Thoracic aorta (tissue), 2 donors: ENCODE measurements at places on chromosomes 12 and 14.

- DNase-seq = no peak
Measured at GRCh38 chr14:100592461-100592891, 5.3 kb upstream of the BEGAIN start.

- no peak for DNase-seq
Measured at GRCh38 chr12:52295663-52296062, 4.3 kb upstream of the KRT81 start.

GRCh38 chr14:32710731-32711680, 227.7 kb upstream of the NPAS3 start:
- DNase-seq = no peak

DNA sequence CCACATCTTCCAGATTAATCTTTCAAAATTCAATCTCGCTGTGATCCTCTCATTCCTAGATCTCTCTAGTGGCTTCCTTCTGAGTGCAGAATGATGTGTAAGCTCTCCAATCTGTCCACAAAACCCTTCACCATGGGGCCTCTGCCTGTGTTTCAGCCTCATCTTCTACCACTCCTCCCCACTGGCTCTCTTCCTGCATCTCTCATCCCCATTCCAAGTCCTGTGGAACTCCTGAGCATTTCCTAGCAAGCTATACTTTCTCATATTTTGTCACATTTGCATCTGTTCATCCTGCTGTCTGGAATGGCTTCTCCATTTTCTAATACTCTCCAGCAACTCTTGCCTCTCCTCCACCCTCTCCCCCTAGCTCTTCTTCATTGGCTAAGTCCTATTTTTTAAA, 242.0 kb upstream of the DAAM1 start:
- no peak for DNase-seq

DNA sequence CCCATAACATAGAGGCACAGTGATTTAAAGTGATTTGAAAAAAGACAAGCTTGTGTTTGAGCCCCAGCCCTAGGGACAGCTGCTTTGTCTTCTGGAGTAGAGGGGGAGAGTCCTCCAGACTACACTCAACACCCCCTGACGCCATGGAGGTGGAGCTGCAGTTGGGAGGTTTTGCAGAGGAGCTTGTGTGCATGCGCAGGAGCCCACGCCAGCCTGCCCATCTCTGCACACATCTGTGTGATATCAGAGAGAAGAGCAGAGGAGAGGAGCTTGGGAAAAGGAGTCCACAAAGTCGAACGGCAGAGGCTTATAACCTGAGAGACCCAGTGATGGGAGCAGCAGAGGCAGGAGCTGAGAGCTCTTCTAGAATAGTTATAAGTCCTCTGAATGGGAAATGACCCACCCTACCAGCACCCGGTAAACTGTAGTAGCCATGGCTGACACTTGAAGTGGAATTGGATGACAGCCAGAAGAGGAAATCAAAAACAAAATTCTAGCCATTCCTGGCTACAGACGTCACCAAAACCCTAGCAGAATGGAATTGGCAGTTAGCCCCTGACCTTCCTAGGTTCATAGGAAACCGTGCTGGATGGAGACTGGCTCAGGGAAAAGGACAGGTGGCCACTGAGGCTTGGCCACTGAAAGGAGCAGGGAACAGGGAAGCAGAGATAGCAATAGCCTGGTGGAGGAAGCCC, 185.1 kb upstream of the VASH1 start:
- DNase-seq = no peak
